ENCODE measurements at places on chromosomes 5 and 9.
A peak's percentile ranks its signal among the peaks of the same experiment; 100 is the strongest.

DNA sequence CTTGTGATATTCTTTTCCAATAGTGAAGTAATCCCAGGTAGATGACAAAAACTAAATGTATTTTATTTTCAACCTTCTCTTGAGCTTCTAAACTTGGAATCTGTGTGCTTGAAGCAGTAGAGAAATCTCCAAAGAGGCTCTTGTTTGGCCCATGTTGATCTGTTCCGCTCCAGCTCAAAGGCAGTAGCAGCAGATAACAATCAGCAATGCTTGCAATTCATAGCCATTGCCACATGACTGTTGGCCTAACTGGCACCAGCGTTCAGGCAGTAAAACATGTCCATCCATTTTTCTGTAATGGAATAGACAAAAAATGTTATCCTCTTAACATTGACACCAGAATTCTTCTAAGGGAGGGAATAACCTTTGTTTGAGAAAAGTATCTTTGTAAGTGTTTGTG, 270.7 kb upstream of the MSX2 start:
- DNase-seq: no peak

DNA sequence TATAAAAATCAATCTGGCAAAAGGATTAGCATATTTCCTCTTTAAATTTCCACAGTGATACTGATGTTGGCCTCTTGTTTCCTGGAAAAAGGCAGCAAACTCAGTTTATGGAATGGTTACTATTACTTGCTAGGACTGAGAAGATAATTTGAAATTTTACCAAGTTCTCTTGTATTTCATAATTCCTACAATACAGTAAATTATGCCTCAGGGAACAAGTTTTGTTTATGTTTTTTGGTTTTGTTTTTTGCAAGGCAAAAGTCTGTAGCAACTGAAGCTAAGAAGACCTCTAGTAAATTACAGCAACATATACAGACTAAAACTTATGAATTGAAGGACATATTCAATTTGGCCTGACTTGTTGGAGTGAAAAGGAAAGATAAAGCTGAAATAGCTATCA, 30.2 kb upstream of the SLCO6A1 start:
- no peak for DNase-seq

DNA sequence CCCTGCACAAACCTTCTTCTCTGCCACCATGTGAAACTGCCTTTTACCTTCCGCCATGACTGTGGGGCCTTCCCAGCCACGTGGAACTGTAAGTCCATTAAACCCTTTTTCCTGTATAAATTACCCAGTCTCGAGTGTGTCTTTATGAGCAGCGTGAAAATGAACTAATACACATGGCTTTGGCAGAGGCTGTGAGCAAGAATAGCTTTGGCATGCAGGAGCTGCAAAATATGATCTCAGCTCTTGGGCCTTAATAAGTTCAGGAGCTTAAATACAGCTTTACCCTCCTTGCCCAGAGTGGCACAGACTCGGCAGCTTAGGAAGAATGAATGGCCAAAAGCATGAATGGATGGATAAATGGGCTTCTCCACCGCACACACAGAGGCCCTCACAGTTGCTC, 15.7 kb upstream of the SLC36A1 start:
- no peak for DNase-seq

DNA sequence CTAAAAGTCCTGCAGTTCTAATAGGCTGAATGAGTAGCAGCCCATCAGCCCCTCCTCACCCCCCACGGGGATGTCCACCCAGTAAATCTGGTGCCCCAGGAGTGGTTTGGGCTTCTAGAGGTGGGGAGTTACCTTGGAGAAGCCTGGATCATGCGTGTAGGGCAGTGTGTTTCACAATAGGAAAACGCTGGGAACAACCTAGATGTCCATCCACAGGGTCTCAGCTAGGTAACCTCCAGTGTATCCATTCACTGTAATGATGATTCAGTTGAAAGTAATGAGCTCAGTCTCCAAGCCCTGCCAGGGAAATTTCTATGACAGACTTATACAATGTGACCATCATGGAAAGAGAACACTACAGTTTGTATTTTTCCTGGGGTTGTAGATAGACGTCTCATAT, 51.8 kb downstream of the NDST1 start:
- DNase-seq: no peak

- no peak for DNase-seq
Measured at GRCh38 chr5:128216860-128217531, 133.4 kb downstream of the SLC12A2 start.

GRCh38 chr5:42586625-42587024, 163.4 kb downstream of the GHR start:
- DNase-seq: no peak

DNA sequence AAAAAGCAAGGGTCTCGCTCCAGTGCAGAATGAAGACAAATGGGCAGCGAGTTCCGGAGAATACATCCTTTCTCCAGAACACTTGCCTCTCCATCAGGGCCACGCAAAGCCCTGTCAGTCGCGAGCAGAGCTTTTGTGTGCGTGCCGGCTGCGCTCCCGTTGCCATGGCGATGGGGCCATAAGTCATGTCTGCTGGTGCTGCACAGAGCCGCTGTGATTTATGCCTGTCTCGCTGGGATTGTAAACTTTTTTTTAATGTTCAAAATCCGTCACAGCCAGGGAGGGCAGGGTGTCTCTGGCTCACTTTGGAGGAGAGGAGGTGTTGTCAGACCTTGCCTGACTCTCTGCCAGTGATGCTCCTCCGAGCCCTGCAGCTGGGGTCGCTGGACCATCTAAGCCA, 272.7 kb downstream of the TRIM32 start:
- no peak for DNase-seq

DNA sequence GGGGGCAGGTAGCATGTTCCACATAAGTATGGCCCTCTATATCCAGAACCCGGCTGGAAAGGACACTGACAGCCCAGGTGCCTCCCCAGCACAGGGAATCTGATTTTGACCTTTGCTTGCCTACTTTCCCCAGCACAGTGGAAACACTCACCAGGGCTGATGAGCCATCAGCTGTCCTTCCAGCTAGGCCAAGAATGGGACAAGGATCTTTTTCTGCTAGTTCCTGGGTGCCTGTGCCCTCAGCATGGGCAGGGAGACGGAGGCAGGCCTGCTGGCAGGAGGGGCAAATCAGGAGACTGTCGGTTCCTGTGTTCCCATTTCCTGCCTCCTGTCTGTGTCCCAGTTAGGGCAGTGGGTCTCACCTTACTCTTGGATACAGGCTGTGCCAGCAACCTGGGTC, 1.1 kb downstream of the CYFIP2 start:
- DNase-seq: no peak

- no peak for DNase-seq
Measured at GRCh38 chr9:77968506-77968905, 63.1 kb downstream of the GNAQ start.

- DNase-seq: no peak
Measured at GRCh38 chr5:151076616-151077015, 4.2 kb downstream of the TNIP1 start.

DNA sequence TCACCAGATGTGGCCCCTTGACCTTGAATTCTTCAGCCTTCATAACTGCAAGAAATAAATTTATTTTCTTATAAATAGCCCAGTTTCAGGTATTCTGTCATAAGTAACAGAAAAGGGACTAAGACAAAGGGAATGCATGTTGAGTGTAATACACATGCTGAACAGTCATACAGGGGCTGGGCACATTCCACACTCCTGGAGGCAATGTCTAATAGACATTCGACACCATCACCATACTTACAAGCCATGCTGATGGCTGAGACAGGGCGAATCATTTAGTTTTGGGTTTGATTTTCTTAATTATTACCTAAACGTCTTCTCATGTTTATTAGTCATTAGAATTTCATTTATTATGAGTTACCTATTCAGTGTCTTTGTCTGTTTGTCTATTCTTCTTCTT, 68.5 kb downstream of the TENT4A start:
- no peak for DNase-seq

GRCh38 chr5:124705577-124705976, 40.9 kb downstream of the ZNF608 start:
- DNase-seq: no peak

GRCh38 chr5:125489146-125489545, 742.7 kb upstream of the ZNF608 start:
- DNase-seq: no peak

GRCh38 chr5:5304361-5305020, 118.0 kb upstream of the ICE1 start:
- DNase-seq: peak; percentile 7

DNA sequence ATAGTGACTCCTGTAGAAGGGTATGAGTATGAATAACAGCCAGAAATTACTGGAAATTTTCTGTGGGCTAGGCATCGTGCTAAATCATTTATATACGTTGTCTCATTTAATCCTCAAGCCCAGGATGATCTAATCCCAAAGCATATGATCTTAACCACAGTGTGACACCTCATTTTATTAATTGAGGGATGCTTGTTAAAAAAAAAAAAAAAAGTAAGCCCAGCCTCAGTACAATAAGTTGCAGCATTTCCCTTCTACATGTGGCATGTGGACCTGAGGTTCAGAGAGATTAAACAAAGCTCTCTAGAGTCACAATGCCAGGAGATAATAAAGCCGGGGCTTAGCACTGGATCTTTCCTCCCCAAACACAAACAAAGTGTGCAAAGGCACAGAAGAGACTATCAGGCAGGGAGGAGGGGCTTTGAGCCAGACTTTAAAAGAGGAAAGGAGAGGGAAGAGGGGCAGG, 49.5 kb downstream of the KLF4 start:
- no peak for DNase-seq

DNA sequence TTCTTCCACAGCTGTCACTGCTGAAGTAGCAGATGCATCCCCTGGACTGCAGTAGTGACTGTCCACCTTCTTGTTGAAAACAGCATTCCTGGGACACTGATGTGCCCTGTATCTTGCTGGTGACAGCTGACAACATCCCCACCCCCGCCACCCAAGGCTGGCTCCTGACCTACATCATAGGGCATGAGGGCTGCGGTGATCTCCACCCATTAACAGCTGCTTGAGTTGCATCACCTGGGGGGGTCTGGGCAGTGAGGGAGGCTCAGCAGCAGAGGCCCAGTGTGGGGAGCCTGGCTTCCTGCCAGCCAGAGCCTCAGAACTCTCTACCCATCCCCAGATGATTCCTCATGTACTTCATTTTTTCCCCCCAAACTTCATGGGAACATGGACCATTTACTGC, 4.1 kb downstream of the PRUNE2 start:
- DNase-seq: no peak

DNA sequence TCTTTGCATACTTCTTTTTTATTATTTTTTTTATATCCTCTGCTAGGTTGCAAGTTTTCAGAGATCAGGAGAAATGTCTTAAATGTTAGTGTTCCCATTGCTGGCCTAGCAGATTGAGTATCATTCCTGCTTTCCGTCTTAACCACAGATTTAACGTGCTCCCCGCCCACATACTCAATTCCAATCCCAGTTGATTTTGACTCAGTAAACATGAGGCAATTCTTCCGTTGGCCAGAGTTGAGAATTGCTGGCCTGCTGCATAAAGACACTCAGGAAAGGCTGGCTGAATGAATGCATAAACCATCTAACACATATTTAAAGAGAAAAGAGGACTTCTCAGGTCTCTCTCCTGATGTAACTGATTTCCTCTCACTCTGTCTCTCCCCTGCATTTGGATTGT, 46.8 kb upstream of the PLPP6 start:
- no peak for DNase-seq

GRCh38 chr9:120713257-120714087, 798 bp downstream of the MEGF9 start:
- DNase-seq: peak; percentile 45

GRCh38 chr9:130780865-130781504, 54.1 kb upstream of the ABL1 start:
- DNase-seq: no peak

DNA sequence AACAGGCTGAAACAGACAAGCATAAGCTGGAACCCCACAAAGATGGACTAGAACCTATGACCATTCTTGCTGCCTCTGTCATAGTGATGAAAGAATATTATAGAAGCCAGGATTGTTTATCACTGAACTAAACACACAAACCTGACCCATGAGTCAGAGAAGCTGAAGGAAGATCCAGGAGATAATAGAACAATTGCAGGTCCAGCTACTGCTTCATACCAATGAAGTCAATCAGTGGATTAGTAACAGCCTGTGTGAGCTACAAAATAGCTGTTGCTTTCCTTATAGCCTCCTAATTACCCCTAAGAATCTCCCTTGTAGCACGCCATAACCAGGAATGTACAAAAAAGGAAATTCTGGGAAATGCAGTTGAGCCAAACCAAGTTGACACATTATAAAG, 459.9 kb upstream of the ZNF462 start:
- no peak for DNase-seq

DNA sequence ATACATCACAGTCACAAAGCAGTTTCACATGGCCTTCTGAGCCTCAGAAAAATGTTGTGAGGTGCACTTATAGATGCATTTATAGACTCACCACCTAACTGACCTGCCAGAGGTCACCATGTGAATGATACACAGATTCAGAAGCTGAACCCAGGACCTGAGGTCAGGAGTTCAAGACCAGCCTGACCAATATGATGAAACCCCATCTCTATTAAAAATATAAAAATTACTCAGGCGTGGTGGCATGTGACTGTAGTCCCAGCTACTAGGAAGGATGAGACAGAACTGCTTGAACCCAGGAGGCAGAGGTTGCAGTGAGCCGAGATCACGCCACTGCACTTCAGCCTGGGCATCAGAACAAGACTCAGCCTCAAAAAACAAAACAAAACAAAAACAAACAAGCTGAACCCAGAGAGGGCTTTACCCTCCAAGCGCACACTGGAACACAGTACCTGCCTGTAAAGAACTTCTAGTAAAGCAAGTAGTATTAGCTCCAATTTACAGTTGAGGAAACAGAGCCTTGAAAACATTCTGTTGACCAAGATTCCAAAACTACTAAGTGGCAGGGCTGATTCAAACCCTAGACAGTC, 16.3 kb downstream of the ECPAS start:
- no peak for DNase-seq

- DNase-seq: peak; percentile 57
Measured at GRCh38 chr5:126339215-126339805, 83.9 kb upstream of the GRAMD2B start.

DNA sequence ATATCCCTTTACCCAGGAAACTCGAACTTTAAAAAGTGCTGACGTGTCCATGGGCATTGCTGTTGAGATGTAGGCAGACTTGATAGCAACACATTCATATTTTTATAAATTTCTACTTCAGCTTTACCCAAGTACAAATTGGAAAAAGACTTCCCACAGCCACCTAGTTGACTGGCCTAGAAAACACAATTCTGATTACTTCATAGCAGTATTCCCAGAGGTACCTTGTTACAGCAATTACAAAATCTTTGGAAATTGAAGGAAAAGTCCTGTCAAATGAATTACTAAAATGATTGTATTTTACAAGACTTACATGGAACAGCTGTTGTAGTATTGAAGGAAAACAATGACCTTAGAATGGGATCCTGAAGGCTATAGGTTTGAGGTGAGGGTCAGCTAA, 130.7 kb upstream of the NREP start:
- no peak for DNase-seq

DNA sequence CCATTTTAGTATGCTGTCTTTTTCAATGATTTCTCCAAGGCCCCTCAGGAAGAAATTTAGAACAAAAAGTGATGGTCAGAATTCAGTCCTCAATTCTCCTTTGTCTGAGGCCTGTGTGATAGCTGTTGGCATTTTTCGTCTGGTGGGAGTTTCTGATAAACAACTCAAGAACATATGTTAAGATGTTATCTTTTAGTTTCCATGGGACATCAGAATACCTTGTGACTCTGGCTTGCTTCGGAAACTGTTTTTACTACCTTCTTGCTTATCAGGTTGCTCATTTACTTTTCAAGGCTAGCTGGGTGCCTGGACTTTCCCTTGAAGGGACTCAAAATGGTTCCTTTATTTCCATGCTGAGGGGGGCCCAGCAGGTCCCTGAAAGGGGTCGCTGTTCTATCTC, 97.2 kb downstream of the INVS start:
- DNase-seq: no peak

- no peak for DNase-seq
Measured at GRCh38 chr9:98175762-98176161, 16.7 kb downstream of the CORO2A start.
